ENCODE measurements at places on chromosomes 7 and 10.

DNA sequence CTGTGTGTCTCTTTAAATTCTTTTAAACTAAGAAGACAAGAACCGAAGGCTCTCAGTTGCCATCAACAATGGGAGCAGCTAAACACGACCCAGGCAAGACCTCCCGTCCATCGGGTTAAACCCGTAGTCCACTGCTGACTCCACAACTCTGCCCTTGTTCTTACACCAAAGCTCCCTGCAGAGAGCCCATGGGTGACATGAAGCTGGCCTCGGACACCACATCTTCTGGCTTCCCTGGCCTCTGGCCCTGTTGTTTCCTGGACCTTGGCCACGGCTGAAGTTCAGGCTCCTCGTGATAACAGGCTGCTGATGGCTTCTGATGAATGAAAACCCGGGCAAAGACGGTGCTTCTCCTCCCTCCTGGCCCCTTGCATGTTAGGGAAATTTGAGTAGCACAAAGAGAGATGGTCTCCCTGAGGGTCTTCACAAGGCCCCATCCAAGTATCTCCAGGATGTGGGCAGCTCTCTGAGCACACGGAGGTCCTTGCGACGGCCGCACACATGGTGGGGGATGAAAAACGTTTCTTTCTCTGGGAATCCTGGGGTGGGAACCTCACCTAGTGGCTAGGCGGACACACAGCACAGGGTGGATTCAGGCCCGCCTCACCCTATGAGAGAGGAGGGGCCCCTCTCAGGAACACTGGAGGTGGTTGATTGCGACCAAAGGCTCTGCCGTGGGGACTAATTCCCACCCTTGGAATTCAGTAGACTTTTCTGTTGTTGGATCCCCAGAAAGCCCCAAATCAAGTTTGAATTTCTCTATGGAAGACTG lies 271.1 kb downstream of the ADARB2 start:
- DNase-seq: no peak

DNA sequence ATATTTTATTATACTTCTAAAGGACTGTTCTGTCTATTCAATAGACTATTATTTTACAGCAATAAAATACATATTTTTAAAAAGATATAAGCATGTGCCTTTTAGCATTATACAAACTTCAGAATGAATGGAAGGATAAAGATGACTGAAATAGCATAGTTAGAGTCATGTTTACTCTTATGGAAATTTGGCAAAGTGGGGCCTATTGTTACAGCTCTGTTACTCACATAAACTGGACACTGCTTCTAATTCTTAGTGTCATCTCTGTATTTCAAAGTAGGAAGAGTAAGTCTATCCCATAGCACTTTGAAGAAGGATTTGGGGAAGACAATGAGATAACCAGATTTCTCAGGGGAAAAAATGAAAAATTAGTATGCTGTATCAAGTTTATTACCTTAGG lies 168.2 kb downstream of the SKAP2 start:
- DNase-seq: no peak

GRCh38 chr10:102120142-102120990 lies at the start of gene LDB1:
Gene LDB1 (minus strand): TSS chr10:102120368. CDS start chr10:102120110, 258 bp downstream.
- DNase-seq: peak; percentile 71

DNA sequence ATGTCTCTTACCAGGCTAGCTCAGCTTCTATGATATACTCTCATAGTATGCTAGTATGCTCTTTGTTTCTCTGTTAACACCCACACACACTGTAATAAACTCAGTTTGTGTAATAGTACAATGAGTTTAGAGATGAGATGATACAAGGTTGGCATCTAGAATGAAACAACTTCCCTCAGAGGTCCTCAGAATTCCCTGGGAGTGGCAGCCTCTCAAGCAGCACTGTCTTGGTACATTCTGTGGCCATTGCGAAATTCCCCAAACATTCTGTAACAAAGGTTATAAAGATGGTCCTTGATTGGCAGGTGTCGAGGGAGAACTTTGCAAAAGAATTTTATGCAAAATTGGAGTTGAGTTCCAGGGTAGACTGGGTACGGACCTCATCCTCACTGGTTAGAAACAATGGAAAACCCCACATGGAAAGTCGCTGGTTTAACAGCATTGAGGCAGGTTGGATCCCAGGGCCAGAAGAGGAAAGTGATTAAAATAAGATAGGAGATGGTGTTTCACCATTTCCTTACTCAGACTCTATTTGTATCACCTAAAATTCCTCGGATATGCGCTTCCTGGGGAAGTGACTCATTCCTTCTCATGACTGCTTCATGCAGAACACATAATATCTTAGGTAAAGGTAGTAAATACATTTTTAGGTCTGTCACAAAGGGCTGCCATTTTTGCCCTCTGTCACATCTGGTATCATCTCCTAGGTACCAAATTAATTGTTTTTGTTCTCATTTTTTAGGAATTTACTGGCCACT lies 657.8 kb downstream of the SORCS1 start:
- no peak for DNase-seq

GRCh38 chr7:18174996-18175395 lies 147.3 kb upstream of the PRPS1L1 start:
- no peak for DNase-seq

- DNase-seq: no peak
Measured at GRCh38 chr7:28105234-28105633, 75.4 kb downstream of the JAZF1 start.

DNA sequence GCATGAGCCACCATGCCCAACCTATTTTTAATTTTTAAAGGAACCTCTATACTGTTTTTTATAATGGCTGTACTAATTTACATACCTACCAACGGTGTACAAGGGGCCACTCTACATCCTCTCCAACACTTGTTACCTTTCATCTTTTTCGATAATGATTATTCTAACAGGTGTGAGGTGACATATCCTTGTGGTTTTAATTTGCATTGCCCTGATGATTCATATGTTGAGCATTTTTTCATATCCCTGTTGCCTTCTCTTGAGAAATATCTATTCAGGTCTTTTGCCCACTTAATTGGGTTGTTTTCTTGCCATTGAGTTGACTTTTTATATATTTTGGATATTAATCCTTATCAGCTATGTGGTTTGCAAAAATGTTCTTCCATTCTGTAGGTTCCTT lies 167.0 kb downstream of the CTTNBP2 start:
- DNase-seq: no peak

DNA sequence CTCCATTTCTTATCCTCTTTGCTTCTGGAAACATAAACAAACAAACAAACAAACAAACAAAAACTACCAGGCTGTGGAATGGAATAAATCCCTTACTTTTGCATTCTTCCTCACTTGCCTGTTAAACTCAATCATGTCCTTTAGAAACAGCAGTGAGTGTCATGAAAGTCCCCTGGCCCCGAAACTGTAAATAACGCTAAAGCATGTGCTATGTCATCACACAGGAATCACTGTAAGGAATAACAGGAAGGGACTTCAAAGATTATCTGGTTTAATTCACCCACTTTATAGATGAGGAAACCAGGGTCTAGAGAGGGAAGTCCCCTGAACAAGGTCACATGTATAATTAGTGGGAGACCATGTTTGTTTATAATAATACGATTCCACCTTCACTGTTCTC lies 159.4 kb upstream of the MEOX2 start:
- no peak for DNase-seq

DNA sequence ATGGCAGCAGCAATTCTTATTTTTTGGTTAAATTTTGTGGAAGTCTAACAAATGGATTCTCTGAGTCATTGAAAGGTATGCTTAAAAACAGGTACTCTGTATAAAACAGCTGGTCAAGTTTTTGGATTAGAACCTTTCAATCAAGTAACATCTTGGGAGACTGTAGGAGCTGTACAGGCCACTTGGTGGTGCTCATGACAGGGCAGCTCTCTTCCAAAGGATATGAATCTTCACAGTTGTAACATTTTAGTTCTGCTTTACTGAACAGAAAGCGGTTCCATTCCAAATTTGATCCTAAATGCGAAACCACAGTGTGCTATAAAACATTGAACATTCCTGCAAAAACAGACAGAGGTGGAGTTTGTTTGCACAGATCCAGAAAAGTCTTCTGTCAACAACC lies 44.5 kb upstream of the AGR3 start:
- DNase-seq: peak; percentile 73

- DNase-seq: no peak
Measured at GRCh38 chr7:115642194-115642593, 388.4 kb downstream of the TFEC start.

- no peak for DNase-seq
Measured at GRCh38 chr10:44801383-44802327, 109.5 kb upstream of the TMEM72 start.

DNA sequence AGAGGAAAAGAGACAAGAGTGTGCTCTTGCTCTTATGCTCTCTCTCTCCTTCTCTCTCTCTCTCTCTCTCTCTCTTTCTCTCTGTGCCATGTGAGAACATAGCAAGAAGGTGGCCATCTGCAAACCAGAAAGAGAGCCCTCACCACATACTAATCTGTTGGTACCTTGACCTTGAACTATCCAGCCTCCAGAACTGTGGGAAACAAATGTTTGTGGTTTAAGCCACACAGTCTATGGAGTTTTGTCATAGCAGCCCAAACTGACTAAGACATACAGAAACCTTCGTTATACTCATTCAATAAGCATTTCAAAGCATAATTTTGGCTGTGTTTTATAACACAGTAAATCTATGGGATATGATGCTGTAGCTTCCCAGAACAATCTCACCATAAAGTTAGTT lies 56.4 kb upstream of the PLPP4 start:
- no peak for DNase-seq

GRCh38 chr7:7771452-7771851 lies 53.0 kb upstream of the RPA3 start:
- no peak for DNase-seq

GRCh38 chr10:30490289-30491000 lies 56.5 kb downstream of the MAP3K8 start:
- no peak for DNase-seq

DNA sequence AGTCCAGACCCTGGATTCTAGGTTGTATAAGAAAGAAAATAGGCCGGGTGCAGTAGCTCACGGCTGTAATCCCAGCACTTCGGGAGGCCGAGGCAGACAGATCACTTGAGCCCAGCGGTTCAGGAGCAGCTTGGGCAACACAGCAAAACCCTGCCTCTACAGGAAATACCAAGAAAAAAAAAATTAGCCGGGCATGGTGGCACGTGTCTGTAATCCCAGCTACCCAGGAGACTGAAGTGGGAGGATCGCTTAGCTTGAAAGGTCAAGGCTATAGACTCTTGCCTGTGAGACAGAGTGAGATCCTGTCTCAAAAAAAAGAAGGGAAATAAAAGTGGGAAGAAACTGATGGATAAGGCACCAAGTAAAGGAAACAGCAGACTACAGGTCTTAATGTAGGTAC lies 287.9 kb upstream of the KLF14 start:
- DNase-seq: peak; percentile 41

DNA sequence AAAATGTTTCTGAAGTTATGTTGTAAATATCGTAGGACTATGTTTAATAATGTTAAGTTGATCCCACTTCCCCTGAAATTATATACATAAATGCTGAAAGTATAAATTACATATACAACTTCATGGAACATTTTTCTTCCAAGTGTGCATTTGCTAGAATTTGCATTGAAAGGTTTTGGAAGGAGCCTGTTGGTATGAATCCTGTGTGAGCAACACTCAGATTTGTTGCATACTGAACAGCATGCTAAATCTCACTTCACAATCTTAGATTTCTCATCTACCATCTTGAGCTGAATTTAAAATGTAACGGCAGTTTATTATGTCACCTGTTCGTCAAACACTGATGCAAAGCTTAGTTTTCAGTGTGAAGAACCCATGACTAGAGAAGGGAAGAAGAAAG lies 172.6 kb downstream of the MALRD1 start:
- no peak for DNase-seq

- DNase-seq: no peak
Measured at GRCh38 chr10:72953687-72954086, 919 bp downstream of the PLA2G12B start.

DNA sequence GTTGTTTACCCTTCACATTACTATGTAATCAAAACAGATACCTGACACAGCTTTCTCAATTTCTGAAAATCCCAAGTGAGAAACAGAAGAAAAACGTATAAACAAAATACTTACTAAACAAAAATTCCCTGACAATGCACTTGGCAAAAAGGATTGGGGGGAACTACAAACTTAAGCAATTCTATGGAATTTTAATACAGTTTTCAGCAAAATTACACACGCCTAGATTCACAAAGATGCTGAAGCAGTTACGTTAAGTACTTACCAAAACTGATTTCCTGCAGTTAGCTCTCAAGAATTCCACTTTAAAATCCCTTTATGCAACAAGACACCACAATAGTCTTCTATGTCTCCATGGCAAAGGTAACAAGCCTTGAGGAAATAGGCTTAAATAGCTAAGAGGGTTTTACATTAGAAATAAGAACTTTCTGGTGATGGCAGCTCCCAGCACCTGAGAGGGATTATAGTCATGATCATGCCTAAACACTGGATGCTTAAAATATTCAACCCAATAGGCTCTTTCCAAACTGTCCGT lies 10.8 kb downstream of the TOMM7 start:
- no peak for DNase-seq

DNA sequence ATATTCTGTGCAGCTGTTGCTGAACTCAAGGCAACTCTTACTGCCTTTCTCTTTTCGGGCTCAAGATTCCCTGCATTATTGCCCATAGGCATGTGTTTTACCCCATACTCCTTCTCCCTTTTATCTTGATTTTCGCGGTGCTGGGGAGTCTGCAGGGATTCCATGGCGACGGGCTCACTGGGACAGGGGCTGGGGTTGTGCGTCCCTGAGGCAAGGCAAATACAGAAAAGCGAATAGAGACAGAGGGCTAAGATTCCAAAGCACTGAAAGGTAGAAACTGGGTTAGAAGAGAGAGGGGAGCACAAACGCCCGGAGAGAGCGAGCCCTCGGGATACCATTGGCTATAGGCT lies 519 bp upstream of the RPP38 start:
- DNase-seq: no peak

- DNase-seq: no peak
Measured at GRCh38 chr7:71019706-71020105, 112.2 kb upstream of the GALNT17 start.

DNA sequence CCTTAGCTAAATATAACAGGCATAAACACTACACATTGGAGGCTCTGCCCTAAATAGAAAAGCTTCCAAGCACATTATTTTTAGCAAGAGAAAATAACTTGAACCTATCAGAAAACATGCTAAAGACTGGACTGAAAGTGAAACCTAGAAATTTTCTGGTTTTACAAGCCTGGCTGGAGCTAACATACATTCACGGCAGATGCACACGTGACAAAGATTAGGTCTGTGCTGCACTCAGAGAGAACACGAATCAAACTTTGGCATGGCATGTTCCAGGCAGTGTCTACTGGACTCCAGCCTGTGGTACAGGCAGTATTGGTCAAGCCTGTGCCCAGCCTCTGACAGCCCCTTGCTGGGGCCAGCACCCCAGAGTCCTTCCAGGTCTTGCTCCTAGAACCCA lies 94.1 kb upstream of the PCBD1 start:
- peak; percentile 2 for DNase-seq

GRCh38 chr10:69491611-69492010 lies 40.3 kb downstream of the TSPAN15 start:
- DNase-seq: no peak

DNA sequence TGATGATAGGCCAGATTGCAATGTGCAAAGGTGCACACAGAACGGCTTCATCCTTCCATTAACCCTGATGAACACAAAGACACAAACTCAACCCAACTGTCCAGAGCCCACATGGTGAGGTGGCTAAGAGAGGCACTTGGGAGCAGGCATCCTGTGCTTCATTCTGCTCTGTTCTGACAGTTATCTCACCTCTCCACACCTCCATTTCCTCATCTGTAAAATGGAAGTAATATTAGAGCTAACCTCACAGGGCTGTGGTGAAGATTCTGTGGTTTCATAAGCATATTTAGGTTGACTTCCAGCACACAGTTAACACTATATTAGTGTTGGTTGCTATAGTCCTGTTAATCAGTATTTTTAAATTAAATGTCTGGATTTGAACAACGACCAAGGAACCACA lies 126.3 kb downstream of the TAX1BP1 start:
- DNase-seq: no peak

Data from inflammatory macrophage treated with lipopolysaccharide for 4 hours (primary cell).